Vagina (tissue), 2 donors: ENCODE measurements at places on chromosomes 6 and 20.

- H3K27ac ChIP-seq: peak overlapping the region; percentile 53
- H3K4me1 ChIP-seq: peaks cover 46% of the 10 kb centered on the region
- no peak for DNase-seq
- H3K4me3 ChIP-seq: peak overlapping the region; percentile 45
- peaks cover 18% of the 10 kb centered on the region for H3K27me3 ChIP-seq
These were observed 9.9 kb downstream of the NRN1 start for GRCh38 chr6:5996714-5997419.

DNA sequence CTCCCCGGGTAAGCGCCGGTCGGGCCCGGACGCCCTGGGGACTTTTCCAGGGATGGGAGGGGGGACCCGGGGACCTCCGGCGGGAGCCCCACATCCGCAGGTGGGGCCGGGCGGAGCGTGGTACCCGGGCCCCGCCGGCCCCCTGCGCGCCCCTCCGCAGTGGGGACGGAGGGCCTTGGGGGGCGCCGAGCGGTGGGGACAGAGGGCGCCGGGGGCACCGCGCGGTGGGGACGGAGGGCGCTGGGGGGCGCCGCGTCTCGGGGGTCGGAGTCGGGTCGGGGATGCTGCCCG lies 270 bp downstream of the PLEKHG1 start:
- no peak for DNase-seq
- H3K27me3 ChIP-seq: no peaks in the 10 kb centered on the region
- peaks cover 11% of the 10 kb centered on the region for H3K4me1 ChIP-seq
- H3K27ac ChIP-seq: peak overlapping the region; percentile 86

- H3K4me3 ChIP-seq: no peak overlapping the region
- no peaks in the 10 kb centered on the region for H3K27me3 ChIP-seq
- DNase-seq: peak; percentile 69
- no peak overlapping the region for H3K27ac ChIP-seq
These were observed 84.6 kb downstream of the DLL1 start for GRCh38 chr6:170206317-170206621.

DNA sequence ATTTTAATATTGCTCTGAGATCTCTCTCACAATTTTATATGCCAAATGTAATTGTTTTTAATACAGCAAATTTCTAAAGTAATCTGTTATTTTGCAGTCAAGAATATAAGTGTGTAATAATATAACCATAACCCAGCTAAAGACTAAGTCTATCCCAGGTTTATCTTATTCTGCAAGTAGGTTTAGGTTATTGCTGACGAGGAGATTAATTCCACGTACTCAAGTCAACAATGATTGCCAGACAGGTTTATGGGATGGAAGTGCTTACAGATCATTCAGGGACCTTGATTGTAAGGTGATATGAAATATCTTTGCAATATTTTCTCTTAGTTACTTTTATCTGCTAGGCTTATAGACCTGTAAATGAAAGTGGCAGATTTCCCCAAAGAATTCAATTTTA lies 698.3 kb downstream of the HDGFL1 start:
- H3K27me3 ChIP-seq: no peaks in the 10 kb centered on the region
- no peak overlapping the region for H3K4me3 ChIP-seq
- H3K4me1 ChIP-seq: no peaks in the 10 kb centered on the region
- no peaks in the 10 kb centered on the region for H3K36me3 ChIP-seq
- H3K27ac ChIP-seq: no peak overlapping the region
- no peak for DNase-seq

- H3K4me1 ChIP-seq: peaks cover 50% of the 10 kb centered on the region
- no peak for DNase-seq
- H3K27ac ChIP-seq: peak overlapping the region; percentile 15
- no peaks in the 10 kb centered on the region for H3K27me3 ChIP-seq
These were observed 38.5 kb downstream of the RIPOR3 start for GRCh38 chr20:50652702-50653294.

DNA sequence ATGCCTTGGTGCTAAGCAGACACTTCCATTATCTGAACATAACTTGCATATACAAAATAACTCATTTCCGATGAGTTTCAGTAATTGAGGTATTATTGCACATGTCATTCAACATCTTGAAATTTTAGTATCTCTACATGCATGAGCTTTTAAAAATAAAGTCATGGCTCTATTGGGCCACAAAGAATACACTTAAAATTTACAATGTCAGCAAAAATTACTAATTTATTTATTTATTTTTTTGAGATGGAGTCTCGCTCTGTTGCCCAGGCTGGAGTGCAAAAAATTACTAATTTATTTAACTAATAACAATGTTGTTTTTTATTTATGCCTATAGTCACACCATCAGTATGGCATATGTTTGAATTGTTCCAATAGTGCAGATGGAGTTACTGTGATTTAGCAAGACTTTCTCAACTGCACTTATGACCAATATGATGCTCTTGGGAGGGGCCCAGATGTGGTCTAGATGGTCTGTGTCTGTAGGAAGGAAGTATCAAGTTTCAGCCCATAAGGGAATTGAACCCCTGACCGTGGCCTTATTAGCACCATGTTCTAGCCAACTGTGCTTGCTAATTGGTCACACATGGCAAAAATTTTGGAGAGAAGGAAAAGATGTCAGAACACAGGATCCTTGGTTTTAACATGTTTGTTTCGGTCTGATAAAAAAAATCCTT lies 370.7 kb upstream of the TSHZ2 start:
- H3K27me3 ChIP-seq: no peaks in the 10 kb centered on the region
- no peak overlapping the region for H3K4me3 ChIP-seq
